ENCODE measurements at places on chromosomes 12 and 14. TPM values are rescaled to one million over a fixed set of nuclear protein-coding genes. Genes with fewer than 3 reads are reported as not detected.

Gene TEX52
- total RNA-seq = not detected

Gene KRT71
- total RNA-seq = not detected

Gene ABHD12B
- total RNA-seq = 0.95 TPM

Gene KRT80
- total RNA-seq = 15.5 TPM

Gene PRKD1
- 20.9 TPM for total RNA-seq

Gene MGAT4C
- total RNA-seq = 4.1 TPM

Gene RFLNA
- total RNA-seq = 1.6 TPM

GRCh38 chr14:73211251-73212040, 25.9 kb upstream of the PAPLN start:
- H3K36me3 ChIP-seq = peaks cover 55% of the 10 kb centered on the region
- H3K27me3 ChIP-seq = no peaks in the 10 kb centered on the region
- DNase-seq = no peak

- no peaks in the 10 kb centered on the region for H3K36me3 ChIP-seq
- no peaks in the 10 kb centered on the region for H3K4me1 ChIP-seq
- H3K4me3 ChIP-seq = no peak overlapping the region
- no peak for DNase-seq
These were observed 279.7 kb upstream of the TMTC1 start for GRCh38 chr12:30063435-30063945.

DNA sequence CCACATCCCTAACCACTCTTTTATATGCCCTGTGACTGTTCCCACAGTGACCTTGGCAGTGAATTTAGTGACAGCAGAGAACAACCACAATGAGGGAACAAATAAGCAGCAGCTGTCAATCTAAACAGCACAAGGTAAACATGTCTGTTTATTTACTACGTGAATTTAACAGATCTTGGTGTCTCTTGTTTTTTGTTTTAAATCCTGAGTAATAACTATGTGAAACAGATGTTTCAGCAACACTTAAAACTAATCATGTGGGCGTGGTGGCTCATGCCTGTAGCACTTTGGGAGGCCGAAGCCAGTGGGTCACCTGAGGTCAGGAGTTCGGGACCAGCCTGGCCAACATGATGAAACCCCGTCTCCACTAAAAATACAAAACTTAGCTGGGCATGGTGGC, 17.0 kb upstream of the CFAP54 start:
- no peaks in the 10 kb centered on the region for H3K4me1 ChIP-seq
- no peaks in the 10 kb centered on the region for H3K36me3 ChIP-seq
- H3K27me3 ChIP-seq = no peaks in the 10 kb centered on the region
- no peak overlapping the region for H3K27ac ChIP-seq

- no peak overlapping the region for H3K4me3 ChIP-seq
- no peak for DNase-seq
- no peaks in the 10 kb centered on the region for H3K4me1 ChIP-seq
- no peaks in the 10 kb centered on the region for H3K27me3 ChIP-seq
These were observed 5.2 kb upstream of the PRH1 start for GRCh38 chr12:10889226-10889625.

- H3K27ac ChIP-seq = no peak overlapping the region
- no peaks in the 10 kb centered on the region for H3K27me3 ChIP-seq
- peaks cover 1% of the 10 kb centered on the region for H3K36me3 ChIP-seq
- no peaks in the 10 kb centered on the region for H3K4me1 ChIP-seq
- H3K4me3 ChIP-seq = no peak overlapping the region
These were observed 21.0 kb downstream of the PIGH start for GRCh38 chr14:67579040-67579439.

- no peaks in the 10 kb centered on the region for H3K4me1 ChIP-seq
- no peak overlapping the region for H3K4me3 ChIP-seq
- H3K27me3 ChIP-seq = no peaks in the 10 kb centered on the region
- DNase-seq = no peak
- no peak overlapping the region for H3K27ac ChIP-seq
These were observed 235.5 kb downstream of the ADAMTS20 start for GRCh38 chr12:43316520-43316919.

DNA sequence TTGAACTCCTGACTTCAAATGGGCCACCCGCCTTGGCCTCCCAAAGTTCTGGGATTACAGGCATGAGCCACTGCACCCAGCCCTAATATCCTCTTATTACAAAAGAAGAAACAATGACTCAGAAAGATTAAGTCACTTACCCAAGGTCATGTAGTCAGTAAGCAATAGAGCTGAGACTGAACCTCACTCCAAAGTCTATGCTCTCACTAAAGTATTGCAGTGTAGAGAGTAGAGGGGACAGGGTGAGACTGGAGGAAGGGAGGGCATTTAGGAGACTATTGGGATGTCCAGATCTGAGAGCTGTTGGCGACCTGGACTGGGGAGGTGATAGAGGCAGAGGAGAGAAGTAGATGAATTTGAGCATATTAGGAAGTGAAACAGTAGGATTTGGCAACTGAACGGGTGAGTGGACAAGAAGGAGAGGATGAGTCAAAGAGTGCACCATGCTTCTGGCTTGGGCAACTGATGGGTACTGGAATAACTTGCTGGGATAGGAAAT, 11.8 kb downstream of the P2RX7 start:
- no peak overlapping the region for H3K4me3 ChIP-seq
- no peaks in the 10 kb centered on the region for H3K4me1 ChIP-seq
- peak overlapping the region; percentile 87 for H3K27ac ChIP-seq
- DNase-seq = no peak

GRCh38 chr12:97960741-97961608, 498.4 kb downstream of the RMST start:
- H3K36me3 ChIP-seq = no peaks in the 10 kb centered on the region
- no peak overlapping the region for H3K27ac ChIP-seq
- DNase-seq = peak; percentile 21
- H3K4me1 ChIP-seq = no peaks in the 10 kb centered on the region
- no peak overlapping the region for H3K4me3 ChIP-seq

- no peaks in the 10 kb centered on the region for H3K36me3 ChIP-seq
- peak overlapping the region; percentile 35 for H3K4me3 ChIP-seq
- DNase-seq = peak; percentile 49
- peaks cover 62% of the 10 kb centered on the region for H3K27me3 ChIP-seq
These were observed 764 bp upstream of the SPTB start for GRCh38 chr14:64880221-64881121.

GRCh38 chr12:4273273-4273651, 300 bp upstream of the CCND2 start:
- no peak overlapping the region for H3K4me3 ChIP-seq
- H3K27me3 ChIP-seq = no peaks in the 10 kb centered on the region
- peak overlapping the region; percentile 79 for H3K27ac ChIP-seq
- DNase-seq = no peak
- H3K36me3 ChIP-seq = peaks cover 10% of the 10 kb centered on the region

DNA sequence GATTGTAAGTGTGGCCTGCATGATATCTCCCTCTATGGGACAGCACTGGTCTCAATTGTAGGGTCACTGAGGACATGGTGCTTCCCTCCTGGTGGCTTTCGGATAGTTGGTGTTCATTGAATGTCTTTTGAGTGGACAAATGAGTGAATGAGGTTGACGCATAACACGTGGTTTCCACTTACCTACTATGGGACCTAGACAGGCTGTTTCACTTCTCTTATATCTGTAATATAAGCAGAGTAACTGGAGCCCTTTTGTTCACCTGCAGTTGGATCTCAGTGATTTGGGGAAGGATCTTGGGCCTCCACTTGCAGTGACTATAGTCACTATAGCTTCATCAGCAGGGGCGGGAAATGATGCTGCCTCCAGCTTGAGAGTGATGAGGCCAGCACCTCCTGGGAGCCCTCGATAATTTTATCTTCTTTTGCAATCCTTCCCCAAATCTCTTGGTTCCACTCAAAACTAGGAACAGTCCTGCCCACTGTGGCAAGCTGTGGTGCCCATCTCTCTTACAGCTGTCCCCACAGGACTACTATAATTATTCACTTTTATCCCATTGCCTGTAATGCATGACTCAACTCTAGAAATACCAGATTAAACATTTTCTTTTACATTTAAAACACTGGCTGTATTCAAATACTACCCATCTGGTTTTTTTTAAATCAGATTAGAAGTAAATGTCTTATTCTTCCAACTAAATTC, 242.9 kb downstream of the CHST11 start:
- DNase-seq = no peak
- H3K4me3 ChIP-seq = no peak overlapping the region
- H3K27me3 ChIP-seq = no peaks in the 10 kb centered on the region
- no peak overlapping the region for H3K27ac ChIP-seq

GRCh38 chr14:53741479-53742232, 215.0 kb downstream of the BMP4 start:
- H3K4me3 ChIP-seq = no peak overlapping the region
- no peaks in the 10 kb centered on the region for H3K27me3 ChIP-seq
- H3K27ac ChIP-seq = no peak overlapping the region

- no peak for DNase-seq
- no peak overlapping the region for H3K4me3 ChIP-seq
- H3K4me1 ChIP-seq = no peaks in the 10 kb centered on the region
- no peaks in the 10 kb centered on the region for H3K27me3 ChIP-seq
- H3K27ac ChIP-seq = no peak overlapping the region
These were observed 14.7 kb downstream of the ISCA2 start for GRCh38 chr14:74508292-74508731.

DNA sequence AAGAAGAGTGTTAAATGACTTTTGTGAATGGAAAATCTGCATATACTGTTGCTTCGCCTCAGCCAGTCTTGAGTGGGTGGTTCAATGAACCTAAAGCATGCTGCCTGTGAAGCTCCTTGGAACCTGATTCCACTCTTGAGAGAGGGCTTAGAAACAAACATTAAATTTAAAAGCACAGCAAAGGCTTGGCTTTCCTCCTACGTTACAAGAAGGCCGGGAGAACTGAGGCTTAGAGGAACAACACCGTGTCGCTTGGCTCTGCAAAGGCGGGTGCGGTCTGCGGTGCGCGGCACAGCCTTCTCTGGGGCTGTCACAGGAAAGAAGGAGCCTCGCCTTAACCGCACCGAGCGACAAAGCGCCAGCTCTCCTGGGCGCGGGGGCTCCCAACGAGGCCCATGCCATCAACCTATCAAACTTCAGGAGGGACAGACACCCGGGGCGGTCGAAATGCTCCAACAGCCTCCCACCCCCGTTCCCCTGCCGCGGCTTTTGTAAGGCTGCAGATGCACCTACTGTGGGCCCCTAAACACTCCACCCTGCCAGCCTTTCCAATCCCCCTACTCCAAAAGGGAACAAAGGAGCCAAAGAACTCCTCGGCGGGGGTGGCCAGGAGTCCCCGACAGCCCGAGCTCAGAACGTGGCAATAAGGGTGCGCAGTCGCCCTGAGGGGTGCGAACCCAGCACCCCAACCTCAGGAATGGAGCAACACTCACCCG, 729 bp downstream of the OSBPL8 start:
- H3K27ac ChIP-seq = peak overlapping the region; percentile 95
- DNase-seq = peak; percentile 63
- H3K36me3 ChIP-seq = no peaks in the 10 kb centered on the region
- no peaks in the 10 kb centered on the region for H3K27me3 ChIP-seq
- H3K4me3 ChIP-seq = peak overlapping the region; percentile 97

DNA sequence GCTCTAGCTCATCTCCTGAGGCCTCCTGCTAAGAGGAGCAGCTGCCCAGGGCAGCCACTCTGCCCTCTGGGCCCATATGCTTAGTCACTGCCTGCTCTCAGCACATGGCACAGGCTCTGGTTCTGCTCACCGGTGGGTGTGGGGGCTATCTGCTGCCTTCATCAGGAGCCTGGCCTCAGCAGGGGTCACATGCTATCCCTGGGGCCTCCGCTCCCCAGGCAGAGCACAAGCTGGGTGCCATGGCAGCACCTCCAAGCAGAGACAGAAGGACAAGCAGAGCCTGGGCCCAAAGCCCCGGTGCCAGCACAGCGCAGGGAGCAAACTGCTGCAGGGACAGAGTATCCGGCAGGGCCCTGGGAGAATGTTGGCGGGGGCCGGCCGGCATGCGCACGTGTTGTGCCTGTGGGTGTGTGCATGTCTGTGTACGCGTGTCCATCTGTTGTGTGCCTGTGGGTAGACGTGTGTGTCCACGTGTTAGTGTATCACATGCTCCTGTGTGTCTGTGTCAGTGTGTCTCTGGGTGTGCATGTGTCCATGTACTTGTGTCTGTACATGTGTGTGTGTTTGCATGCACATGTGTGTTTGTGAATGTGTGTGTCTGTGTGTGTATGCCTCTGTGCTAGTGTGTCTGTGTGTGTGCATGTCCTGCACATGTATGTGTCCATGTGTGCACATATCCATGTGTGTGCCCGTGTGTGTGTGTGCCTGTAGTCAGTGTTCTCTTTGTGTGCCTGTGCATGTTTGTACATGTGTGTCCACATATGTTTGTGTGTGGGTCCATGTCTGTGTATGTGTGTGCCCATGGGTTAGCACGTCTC, 326.9 kb downstream of the TMEM121 start:
- no peak for DNase-seq
- H3K4me1 ChIP-seq = no peaks in the 10 kb centered on the region
- H3K4me3 ChIP-seq = no peak overlapping the region

DNA sequence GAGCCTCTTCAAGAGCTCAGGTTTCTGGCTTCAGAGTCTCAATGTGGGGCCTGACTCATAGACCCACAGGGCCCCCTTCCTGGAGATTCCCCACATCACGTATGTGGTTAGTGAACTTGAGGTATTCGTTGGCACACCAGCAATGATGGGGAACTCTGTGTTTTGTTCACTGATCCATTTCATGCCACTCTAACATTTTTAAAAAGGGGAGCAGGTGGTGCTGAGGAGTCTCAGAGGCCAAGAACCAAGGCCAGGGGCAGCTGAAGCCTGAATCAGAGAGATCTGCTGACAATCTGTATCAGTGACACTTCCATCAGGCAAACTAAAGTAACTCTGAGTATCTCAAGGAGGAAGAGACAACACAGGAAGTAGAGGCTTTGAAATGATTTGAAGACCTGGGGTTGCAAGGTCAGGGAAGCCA, 323.4 kb downstream of the VRK1 start:
- H3K4me3 ChIP-seq = no peak overlapping the region
- no peaks in the 10 kb centered on the region for H3K36me3 ChIP-seq
- no peaks in the 10 kb centered on the region for H3K27me3 ChIP-seq

DNA sequence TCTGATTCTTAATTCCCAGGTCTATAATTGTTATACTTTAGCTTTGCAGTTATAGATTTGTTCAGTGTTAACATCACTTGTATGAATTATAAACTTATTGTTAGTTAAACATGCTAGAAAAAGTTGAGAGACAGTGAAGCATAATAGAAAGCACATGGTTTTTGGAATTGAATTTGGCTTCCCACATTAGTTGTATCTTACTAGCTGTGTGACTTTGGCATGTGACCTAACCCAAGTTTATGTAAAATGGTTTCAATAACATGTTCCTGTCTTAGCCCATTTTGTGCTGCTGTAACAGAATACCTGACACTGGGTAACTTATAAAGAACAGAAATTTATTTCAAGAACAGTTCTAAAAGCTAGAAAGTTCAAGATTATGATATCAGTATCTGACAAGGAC, 146.3 kb downstream of the PDE3A start:
- no peak overlapping the region for H3K27ac ChIP-seq
- H3K4me3 ChIP-seq = no peak overlapping the region
- DNase-seq = no peak
- H3K27me3 ChIP-seq = no peaks in the 10 kb centered on the region
- peaks cover 20% of the 10 kb centered on the region for H3K4me1 ChIP-seq

DNA sequence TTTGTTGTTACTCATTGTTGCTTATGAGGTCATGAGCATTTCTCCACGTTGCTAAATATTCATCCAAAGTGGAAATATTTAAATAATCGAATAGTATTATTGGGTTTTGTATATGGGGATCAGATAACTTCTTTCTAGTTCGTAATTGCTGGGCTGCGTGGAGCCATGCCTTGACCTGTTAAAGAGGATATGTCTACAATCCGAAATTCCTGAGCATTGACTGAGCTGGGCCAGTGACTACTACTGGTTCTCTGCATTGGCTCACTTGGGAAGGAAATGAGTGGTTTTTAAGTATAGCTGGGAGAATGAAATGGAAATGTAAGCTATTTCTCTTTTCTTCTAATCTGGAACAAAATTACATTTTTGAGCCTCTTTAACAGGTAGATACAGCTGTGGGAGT, 163.2 kb downstream of the RPL10L start:
- no peak for DNase-seq
- no peak overlapping the region for H3K4me3 ChIP-seq
- H3K27ac ChIP-seq = no peak overlapping the region
- H3K27me3 ChIP-seq = no peaks in the 10 kb centered on the region
- no peaks in the 10 kb centered on the region for H3K4me1 ChIP-seq
- H3K36me3 ChIP-seq = no peaks in the 10 kb centered on the region

All from lung (tissue), 17 donors.